ENCODE measurements at places on chromosomes 3 and 15.

- DNase-seq = no peak
Measured at GRCh38 chr15:89444241-89445225, 51.9 kb downstream of the RHCG start.

GRCh38 chr3:297585-297984 lies 101.0 kb downstream of the CHL1 start:
- DNase-seq = no peak

DNA sequence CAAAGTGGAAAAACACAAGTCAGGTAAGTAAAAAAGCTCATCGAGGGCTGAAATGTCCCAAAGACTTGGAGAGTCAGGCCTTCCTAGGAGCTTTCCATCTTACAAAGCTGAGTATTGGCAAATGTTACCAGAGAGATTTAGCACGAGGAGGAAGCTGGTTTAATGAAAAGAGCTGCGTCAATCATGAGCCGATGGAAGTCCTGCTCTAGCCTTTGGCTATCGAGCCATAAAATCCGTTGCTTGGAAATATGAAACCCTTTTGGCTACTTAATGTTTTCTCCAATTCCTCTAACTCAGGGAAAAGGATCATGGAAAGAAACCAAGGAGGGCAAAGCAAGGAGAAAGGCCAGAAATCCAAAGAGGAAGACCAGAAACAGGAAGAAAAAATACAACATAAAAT lies 1074.6 kb downstream of the FHIT start:
- DNase-seq = no peak

DNA sequence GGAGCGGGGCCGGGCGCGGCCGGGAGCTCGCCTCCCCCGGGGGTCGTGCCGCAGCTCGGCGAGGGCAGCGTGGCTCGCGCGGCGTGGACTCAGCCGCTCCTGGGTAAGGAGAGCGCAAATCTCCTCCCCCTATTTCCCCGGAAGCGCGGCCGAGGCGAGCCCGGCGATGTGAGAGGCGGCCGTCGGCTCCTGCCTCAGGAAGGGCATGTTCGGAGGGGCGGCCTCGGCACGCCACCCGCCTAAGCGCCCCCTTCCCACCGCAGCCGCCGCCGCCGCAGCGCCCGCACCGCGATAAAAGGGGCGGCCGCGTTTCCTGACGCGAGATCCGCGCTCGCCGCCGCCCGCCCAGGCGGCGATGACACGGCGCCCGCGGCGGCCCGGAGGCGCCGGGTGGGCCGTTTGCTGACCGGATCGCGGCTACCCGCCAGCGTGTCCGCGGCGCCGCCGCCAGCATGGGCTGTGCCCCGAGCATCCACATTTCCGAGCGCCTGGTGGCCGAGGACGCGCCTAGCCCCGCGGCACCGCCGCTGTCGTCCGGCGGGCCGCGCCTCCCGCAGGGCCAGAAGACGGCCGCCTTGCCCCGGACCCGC lies at the start of gene PDE8A:
Gene PDE8A, plus strand, starts transcription at position 146 of the 590 bp plus-strand sequence. Its CDS starts 307 bp downstream, at position 453.
- peak; percentile 35 for DNase-seq

DNA sequence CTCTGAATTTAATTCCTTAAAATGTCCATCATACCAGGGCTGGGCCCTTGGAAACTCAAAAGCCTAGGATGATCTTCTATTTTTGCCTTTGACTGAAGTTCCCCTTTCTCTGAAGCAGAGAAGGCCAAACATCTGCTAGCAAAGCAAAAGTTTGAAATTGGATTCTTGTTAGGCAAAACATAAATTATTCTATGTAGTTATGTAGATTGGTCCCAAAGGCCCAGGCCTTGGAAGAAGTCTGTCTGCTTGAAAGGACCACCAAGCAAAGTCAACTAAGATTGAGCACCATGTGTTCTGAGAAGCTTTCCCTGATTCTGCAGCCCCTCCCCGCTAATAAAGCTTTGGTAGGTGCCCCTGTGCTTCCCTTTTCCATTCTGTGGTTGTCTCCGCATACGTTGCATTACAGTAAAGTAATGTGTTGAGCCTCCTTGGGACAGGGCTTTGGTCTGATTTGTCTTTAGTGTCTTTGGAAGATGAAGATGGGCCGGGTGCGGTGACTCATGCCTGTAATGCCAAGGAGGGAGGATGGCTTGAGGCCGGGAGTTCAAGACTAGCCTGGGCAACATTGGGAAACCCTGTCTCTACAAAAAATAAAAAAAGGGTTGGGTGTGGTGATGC lies 56.4 kb downstream of the RPL39L start:
- no peak for DNase-seq

GRCh38 chr3:73605412-73605811 lies 19.3 kb downstream of the PDZRN3 start:
- DNase-seq = no peak

- DNase-seq = no peak
Measured at GRCh38 chr15:75947092-75947491, 43.4 kb downstream of the FBXO22 start.

- DNase-seq = no peak
Measured at GRCh38 chr15:98968576-98968975, 39.0 kb downstream of the PGPEP1L start.

- DNase-seq = no peak
Measured at GRCh38 chr15:66069751-66070150, 183.8 kb downstream of the MEGF11 start.

DNA sequence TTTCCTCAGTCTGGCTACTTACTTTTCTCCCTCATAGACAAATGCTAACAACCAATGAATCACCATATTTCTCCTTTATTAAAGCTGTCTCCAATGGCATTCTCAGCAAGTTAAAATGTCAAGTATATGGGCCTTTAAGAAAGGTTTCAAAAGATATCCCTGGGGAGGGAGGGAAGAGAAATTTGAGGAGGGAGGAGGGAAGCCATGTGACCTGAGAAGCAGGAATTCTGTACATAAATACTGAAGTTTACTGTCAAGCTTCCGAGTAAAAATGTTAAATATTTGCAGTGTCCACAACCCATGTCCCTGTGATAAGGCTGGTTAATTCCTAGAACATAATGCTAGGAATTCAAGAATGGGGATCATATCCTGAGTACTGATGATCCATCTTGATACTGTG lies 175.9 kb downstream of the CNTN4 start:
- no peak for DNase-seq

GRCh38 chr15:92906563-92907081 lies 6.5 kb downstream of the CHD2 start:
- no peak for DNase-seq

DNA sequence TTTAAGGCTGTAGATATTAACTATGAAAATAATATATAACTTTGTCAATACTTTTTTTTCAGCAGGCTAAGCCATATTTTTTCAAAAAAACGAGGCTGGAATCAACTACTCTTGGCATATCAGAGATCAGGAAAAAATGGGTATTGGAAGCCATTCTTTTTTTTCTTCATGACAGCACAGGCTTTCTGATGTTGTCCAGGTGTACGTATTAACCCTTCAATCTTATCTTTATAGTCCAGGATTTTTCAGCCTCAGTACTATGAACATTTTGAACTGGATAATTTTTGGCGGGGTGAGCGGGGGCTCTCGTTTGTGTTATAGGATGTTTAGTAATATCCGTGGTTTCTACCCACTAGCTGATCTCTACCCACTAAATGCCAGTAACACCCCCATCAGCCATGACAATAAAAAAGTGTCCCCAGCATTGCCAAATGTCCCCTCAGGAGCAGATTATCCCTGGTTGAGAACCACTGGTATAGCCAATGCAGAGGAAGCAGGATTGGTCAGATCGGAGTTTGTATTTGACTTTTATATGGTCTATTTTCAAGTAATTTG lies 52.0 kb downstream of the PLCL2 start:
- DNase-seq = no peak

- DNase-seq = no peak
Measured at GRCh38 chr3:18556001-18556408, 130.9 kb upstream of the SATB1 start.

DNA sequence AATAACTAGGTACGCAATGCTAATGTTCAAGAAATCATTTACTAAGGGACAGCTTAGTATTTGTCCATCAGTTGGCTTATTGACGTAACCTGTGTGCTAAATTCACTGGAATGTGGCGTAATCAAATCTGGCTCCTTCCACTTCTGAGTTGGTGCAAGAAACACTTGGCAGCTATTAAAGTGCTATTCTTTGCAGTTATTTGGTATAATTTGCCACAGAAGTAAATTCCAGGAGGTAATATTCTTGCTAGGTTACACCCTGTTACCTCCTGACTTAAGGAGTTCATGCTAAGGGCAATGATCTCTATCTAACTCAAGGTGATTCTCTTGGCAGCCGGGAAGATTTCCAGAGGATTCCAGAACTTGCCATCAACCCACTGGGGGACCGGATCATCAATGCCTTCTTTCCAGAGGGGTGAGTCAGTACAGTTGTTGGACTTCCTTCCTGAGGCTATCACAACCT lies 25.5 kb downstream of the CHP1 start:
- DNase-seq = no peak

All from activated T-cell treated with anti-CD3 and anti-CD28 coated beads for 1 hour (primary cell).